ENCODE measurements at places on chromosomes 7 and 10. TPM values are rescaled to one million over a fixed set of nuclear protein-coding genes. Genes with fewer than 3 reads are reported as not detected.

Gene ICA1
- total RNA-seq = 0.85 TPM

Gene CCNJ
- total RNA-seq = 7.1 TPM

Gene SPDYE2B
- total RNA-seq = not detected

Gene FAS
- total RNA-seq = 30.2 TPM

Gene LRRD1
- not detected for total RNA-seq

Gene DRGX
- total RNA-seq = not detected

Gene CHCHD2
- total RNA-seq = 633 TPM

Gene OPALIN
- total RNA-seq = not detected

Gene TMEM140
- total RNA-seq = 1.1 TPM

Gene CCL24
- not detected for total RNA-seq

Gene TNS3
- 77.4 TPM for total RNA-seq

Gene NPSR1
- not detected for total RNA-seq

Gene AS3MT
- total RNA-seq = 0.94 TPM

Gene TYSND1
- total RNA-seq = 12.5 TPM

Gene HTR7
- 0.07 TPM for total RNA-seq

Gene CHST3
- total RNA-seq = 32.7 TPM

Gene ASIC3
- total RNA-seq = 12.2 TPM

Gene BET1
- 25.7 TPM for total RNA-seq

Gene LGI1
- total RNA-seq = not detected

Gene NEUROD6
- not detected for total RNA-seq

Gene GRID2IP
- not detected for total RNA-seq

Gene GTF2IRD1
- 12.4 TPM for total RNA-seq

Gene NKX6-2
- 0.28 TPM for total RNA-seq

Gene TMEM270
- not detected for total RNA-seq

Gene PNLIPRP3
- not detected for total RNA-seq

Gene GIMAP1
- total RNA-seq = not detected

Gene ATP5F1C
- 276 TPM for total RNA-seq

Gene FFAR4
- 0.44 TPM for total RNA-seq

Gene CASTOR2
- 3.9 TPM for total RNA-seq

Gene PDK4
- 22.0 TPM for total RNA-seq

Gene GIMAP2
- total RNA-seq = not detected

Gene IGF2BP3
- total RNA-seq = 23.8 TPM

Gene SEMA4G
- total RNA-seq = 8.3 TPM

Gene TEX47
- not detected for total RNA-seq

Gene CFAP70
- 0.11 TPM for total RNA-seq

Gene CHAT
- total RNA-seq = not detected

Gene PDZD7
- total RNA-seq = 0.63 TPM

Gene OR6B1
- total RNA-seq = not detected

Gene SLC26A5
- not detected for total RNA-seq

Gene MPP7
- total RNA-seq = 0.23 TPM

Gene UMAD1
- 11.2 TPM for total RNA-seq

Gene PGAM2
- total RNA-seq = not detected

Gene ZNF117
- total RNA-seq = 0.18 TPM

Gene C10orf53
- total RNA-seq = not detected

Gene TMEM229A
- not detected for total RNA-seq

Gene MUC12
- 11.2 TPM for total RNA-seq

Gene AMPH
- total RNA-seq = not detected

Gene ODAD2
- not detected for total RNA-seq

Gene CACNA2D1
- 3.8 TPM for total RNA-seq

Gene PRLHR
- total RNA-seq = not detected

Gene GRID1
- total RNA-seq = 0.42 TPM

Gene TAS2R5
- total RNA-seq = 0.50 TPM

Gene RBP4
- 7.5 TPM for total RNA-seq

Measured in A549 treated with RU486 at 1 μM for 4 hours (cell line).